ENCODE measurements at places on chromosomes 6 and 20.

DNA sequence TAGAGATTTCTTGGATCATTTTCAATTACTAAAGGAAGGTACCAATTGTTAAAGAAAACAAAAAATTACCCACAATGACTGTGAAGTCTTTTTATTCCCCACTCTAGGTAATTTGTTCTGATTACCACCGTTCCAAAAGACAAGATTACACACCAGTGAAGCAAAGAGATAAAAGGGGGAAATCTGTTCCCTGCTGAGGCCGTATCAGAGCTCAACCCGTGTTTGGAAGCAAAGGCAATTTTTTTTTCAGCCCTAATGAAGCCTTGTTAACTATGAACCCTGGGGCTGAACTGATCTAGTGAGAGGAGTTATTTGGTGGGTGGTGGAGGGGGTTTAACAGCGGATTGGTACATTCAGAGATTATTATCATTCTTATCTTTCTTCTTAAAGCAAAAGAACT is 128.5 kb downstream of the ALDH8A1 start:
- no peak for DNase-seq

DNA sequence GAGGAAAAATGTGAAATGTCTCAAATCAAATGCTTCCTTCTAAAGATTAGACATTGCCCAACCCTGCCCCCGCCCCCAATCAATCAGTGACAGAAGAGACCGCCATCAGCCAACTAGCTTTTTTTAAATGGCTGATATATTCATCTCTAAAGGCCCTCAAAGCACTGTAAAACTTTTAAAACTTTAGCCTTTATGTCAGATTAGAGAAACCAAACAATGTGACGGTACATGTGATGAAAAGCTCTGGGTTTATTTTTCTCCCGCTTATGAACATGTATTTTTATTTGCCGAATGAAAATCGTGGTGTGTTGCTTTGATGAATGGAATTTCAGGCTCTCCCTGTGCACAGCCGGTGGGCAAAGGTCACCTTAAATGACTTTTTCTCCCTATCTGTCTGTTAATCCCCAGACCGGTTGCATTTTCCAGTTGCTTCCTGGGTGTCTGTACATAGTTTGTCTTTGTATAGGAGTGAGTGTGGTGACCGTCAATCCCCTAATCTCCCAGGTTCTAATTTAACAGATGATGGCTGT is 38.5 kb downstream of the TBC1D7 start:
- DNase-seq, result no peak

- peak; percentile 74 for DNase-seq
Measured at GRCh38 chr20:10447028-10447427, 11.9 kb downstream of the SLX4IP start.

GRCh38 chr6:106185615-106186014 is 99.5 kb downstream of the PRDM1 start:
- no peak for DNase-seq

- DNase-seq, result no peak
Measured at GRCh38 chr6:33749401-33749800, 2.7 kb upstream of the IP6K3 start.

GRCh38 chr6:45301348-45302142 is 26.6 kb upstream of the RUNX2 start:
- DNase-seq, result no peak
